ENCODE measurements at places on chromosomes 13 and 19. TPM values are rescaled to one million over a fixed set of nuclear protein-coding genes. Genes with fewer than 3 reads are reported as not detected.

GRCh38 chr19:39351537-39352064 is 9.4 kb downstream of the SAMD4B start:
- DNase-seq = no peak

- no peak for DNase-seq
These were observed 3.0 kb downstream of the LATS2 start for GRCh38 chr13:21058361-21058760.

- DNase-seq = peak; percentile 79
These were observed 926 bp downstream of the PRR12 start for GRCh38 chr19:49591731-49592485.

DNA sequence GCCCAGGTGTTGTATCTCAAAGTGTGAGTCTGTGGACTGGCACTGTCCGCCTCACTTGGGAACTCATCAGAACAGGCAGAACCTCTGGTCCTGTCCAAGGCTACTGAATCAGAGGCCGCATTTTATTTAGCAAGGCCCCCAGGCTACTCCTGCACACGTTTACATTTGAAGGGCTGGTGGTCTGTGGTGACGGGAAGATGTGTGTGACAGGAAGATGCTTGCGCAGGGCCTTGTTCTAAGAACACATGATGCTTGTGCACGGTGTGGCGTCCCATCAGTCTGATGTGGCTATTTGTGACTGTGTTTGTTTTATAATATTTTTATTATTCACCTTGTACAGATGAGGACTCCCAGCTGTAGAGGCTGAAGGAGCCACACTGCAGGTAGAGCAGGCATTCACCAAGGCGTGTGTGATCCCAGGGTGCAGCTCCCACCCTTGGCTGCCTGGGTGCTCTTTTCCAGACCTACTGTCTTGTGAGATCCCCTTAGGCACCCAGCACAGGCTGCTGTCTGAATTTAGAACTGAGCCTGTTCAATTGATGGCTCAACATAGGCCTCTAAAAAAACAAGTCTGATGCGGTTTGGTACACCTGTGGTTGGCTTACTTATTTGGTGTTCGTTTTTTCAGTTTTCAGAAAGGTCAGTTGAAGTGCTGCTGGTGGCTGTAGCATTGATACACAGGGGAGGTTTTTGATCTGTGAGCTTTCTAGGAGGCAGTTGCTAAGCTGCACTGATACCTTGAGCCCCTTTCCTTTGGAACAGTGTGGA is 3.1 kb downstream of the SLC25A15 start:
- no peak for DNase-seq

DNA sequence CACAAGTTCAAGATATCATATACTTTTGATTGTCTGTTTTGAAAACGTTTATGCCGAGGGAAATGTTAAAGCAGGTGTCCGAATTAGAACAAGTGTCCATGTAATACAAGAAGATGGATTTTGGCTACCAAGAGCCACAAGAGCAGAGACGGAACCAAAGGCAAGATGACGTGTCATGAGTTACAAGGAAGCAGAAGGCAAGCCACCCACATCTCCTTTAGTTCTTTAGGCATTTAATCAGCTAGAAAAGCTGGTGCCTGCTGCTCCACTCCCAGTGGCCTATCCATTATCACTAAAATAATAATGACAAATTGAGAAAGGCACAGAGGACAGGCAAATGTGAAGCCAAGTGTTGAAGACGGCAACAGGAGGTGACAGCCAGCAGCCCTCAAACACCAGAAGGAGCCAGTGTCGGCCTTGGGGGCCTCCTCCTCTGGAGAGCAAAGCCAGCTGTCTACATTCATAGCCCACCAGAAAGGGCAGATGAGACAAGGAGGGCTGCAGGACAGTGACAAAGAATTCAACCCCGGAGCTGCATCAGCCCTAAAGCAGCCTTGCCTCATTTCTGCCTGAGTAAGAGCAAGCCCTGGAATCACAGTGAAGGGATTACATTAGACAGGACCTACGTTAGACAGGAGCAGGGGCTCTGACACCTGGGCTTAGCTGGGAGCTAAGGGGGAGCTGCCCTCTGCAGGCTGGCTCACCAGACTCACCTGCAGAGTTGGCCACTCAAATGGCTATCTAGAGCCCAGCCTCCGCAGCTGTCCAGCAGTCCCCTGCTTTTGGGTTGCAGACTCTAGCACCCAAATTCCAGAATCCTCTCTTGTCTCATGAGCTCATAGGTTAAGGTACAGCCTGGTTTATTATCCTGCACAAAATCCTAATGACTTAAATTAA is 569.9 kb downstream of the UQCRFS1 start:
- no peak for DNase-seq

DNA sequence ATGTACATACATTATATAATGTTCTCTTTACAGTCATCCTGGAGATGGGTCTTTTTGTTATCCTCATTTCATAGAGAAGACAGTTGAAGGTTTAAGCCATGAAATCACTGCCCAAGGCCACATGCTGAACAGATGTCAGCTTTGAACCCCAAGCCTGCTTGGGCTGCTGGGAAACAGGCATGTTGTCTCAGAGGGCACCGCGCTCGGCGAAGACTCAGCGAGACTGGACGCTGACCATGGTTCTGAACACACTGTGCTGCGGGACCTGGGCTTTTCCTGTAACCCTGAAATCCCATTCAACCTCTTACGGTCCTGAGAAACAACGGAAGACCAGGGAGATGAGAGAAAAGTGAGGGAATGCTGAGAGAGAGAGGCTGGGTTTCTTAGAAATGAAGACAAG is 27.3 kb downstream of the LRFN3 start:
- DNase-seq = no peak

GRCh38 chr19:14516746-14517438 is 1.3 kb downstream of the DNAJB1 start:
- no peak for DNase-seq

DNA sequence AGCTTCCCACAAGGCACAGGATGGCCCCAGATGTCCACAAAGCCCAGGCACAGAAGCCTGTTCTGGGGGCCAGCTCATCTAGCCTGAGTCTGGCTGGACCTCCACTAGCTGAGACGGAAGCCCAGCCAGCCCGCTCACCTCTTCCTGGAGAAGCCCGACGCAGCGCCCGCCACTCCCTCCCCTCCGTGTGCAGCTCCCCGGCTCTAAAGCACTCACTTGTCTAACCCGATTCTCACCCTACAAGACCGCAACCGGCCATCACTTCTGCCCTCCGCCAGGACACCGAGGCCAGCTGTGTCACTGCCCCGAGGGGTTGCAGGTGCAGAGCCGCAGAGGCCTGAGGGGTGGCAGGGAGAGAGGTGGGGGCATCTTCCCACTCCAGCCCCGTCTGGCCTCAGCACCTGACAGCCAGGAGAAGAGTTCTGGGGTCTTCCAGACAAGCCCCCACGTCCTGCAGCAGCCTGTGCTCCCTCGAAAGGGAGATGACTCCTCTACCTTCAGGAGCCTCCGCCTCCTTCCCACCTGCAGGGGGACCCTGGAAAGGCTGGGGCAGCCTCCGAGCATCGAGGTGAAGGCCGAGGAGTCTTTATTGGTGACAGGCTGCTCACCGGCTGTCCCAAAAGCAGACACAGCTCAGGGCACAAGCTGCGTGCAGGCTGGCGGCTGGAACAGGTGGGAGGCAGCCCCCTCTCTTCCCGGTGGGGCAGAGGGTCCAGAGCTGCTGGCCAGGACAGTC is 5.9 kb upstream of the DIRAS1 start:
- no peak for DNase-seq

DNA sequence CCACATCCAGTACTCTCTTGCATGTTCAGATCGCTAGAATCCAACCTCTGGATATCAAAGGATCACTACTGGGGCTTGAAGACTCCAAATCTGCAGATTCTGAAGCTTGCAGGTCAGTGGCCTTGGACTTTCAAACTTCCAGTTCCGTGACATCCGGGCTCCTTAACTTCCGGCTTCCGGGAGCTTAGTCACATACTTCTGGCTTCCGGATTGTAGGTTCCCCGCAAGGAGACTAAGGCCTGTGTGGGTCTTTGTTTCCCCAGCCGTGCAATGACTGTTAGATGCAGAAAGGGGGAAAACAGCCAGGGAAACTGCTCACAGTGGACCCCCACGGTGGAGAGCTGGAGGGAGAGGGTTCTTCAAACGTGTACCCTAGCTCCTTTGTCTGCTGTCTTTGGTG is 41.4 kb downstream of the ZNF333 start:
- DNase-seq = no peak

DNA sequence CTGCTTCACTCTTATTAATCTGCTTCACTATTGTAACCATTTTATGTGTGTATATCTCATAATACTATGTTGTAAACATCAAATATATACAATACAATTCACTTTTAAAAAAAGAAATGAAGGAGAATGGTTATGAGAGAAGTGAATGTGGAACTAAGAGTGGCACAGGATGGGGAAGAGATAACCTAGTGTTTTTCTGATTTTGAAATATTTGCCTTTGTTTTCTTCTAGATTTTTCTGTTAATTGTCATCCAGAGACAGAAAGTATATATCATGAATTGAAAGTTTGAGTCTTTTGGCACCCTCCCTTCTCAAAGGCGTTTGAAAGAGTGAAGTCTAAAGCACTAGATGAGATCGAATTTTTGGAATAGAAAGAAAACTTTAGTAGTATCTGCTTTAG is 2.8 kb downstream of the DNAJC3 start:
- DNase-seq = no peak

DNA sequence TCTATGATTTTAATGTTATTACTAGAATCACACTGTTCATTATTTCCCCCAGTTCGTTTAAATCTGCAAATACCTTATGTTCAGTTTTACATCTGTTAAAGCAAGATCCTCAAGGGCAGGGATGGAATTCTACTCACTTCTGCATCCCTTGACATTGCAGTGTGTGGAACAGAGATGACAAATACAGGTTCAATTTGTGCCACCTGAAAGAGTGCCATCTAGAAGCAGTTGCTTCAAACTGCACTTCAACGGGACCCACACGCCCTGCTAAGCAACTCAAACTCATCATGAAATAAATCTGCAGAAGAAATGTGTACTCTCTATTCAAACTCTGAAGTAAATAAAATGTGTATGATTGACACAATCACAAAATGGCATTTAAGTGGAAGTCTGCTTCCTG is 44.5 kb downstream of the RUBCNL start:
- DNase-seq = no peak

DNA sequence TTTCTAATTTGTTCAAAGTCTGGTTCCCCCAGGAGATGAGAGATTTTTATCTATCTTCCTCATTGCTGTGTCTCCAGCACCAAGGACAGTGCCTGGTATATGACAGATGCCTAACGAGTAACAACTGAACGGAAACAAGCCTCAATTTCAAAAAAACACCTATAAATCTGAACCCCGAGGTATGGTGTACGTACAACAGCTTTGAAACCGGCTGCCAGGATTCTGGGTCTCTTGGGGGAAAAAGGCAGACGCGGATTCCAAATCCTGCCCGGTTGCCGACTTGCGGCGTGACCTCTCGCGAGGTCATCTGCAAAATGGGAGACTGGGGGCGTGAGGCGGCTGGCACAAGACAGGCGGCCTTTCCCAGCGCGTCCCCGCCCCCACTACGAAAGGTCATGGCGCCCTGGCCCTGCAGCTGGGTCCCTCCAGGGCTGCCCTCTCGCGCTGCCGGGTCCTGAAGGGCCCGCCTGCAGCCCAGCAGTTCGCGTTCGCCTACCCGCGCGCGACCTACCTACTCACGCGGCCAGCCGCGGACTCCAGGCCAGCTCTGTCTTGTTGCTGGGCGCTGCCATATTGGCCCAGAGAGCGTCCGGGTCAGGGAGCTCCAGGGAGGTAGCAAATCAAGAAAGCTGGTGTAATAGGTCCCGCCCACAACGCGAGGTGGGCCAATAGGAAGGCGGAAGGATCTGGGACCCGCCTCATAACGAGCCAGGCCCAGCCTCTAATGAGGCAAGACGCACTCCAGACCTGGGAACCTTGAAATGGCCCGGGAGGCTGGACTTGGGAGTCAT is at the start of gene ECSIT:
Gene ECSIT (minus strand): TSS at position 584 of the 791 bp plus-strand sequence. CDS start 9,964 bp downstream, outside the sequence.
- DNase-seq = peak; percentile 97

- DNase-seq = no peak
These were observed 34.9 kb downstream of the N4BP2L2 start for GRCh38 chr13:32503727-32504126.

GRCh38 chr13:110413676-110414040 is 106.6 kb downstream of the COL4A2 start:
- DNase-seq = no peak

DNA sequence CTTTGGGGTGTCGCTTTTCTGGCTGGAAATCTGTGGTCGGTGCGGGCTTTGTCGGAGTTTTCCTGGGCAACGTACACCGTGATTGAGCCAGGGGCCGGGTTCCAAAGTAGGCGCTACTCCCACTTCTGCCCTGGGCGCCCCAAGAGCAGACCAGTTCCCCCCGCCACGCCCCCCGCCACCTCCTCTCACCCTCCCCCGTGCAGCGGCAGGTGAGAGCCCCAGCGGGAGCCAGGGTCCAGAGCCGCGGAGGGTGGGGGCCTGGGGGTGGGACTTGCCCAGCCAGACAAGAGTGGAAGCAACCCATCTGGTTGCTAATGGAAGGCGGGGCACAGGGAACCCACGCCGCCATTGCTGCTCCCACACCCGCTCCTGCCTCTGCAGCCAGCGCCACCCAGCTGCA is 2195.9 kb downstream of the PCDH9 start:
- peak; percentile 56 for DNase-seq

MBD3L5 gene
- not detected for total RNA-seq

CCL25 gene
- total RNA-seq = not detected

GIPR gene
- 4.8 TPM for total RNA-seq

CILP2 gene
- total RNA-seq = 0.41 TPM

FGF22 gene
- total RNA-seq = 0.52 TPM

UBA52 gene
- 840 TPM for total RNA-seq

ATXN8OS gene
- not detected for total RNA-seq

Measured in upper lobe of right lung (tissue), 1 donor.